ENCODE measurements at places on chromosomes 2 and 18.

DNA sequence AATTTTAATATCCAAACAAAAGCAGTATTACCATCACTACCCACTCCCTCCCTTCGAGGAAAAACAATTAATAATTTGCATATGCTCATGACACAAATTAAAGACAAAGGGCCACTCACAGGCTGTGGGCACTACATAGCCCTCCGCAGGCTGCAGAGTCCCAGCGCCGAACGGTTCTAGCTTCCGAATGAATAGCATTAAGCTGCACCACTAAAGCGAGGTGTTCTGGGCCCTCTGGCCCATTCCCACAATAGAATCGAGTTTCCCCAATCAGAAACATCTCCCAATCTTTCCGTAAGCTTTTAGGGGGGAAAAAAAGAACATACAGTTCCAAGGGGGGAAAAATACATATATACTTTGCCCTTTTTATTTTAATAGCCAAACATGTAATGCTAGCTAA, 14.5 kb upstream of the SIX3 start:
- no peak for DNase-seq

- DNase-seq = no peak
Observed at GRCh38 chr18:5197032-5197434, at the start of gene AKAIN1. Gene AKAIN1, minus strand, starts transcription at chr18:5197257. Its CDS starts 204 bp downstream, at chr18:5197053.

DNA sequence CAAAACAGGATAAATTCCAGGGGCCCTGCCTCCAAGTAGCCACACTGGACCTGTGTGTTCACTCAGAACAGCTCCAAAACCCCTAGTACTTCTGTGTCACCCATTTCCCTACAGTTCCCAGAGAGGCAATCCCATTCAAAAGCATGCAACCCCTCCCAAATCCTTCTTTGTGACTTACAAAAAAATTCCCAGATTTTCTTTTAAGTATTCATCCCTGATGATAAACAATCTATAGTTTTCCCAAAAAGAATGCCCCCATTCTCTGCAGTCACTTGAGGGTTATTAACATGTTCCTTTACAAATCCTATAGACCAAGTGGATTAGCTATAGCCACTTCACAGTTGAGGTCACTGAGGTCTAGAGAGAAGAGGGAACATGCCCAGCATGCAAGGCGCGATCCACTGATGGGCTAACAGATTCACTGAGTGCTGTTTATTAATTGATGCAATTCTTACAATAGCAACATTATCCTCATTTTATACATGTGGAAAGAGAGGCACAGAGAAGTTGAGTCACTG, 85.4 kb downstream of the MYL12B start:
- no peak for DNase-seq

DNA sequence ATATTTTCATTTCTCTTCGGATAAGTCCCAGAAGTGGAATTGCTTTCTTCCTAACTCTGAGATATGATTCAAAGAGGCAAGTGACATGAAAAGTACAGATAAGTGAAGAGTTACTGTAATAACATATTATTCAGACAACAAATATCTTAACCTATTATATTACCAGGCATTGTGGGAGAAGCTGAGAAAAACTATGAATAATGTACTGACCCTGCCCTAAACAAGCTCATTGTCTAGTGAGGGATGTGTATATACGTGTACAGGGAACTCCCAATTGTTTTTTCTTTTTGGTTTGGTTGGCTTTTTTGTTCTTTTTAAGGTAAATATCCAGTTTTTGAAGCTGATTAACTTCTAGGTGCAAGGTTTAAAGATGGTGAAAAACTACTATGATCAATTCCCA, 26.5 kb downstream of the NCKAP1 start:
- no peak for DNase-seq

DNA sequence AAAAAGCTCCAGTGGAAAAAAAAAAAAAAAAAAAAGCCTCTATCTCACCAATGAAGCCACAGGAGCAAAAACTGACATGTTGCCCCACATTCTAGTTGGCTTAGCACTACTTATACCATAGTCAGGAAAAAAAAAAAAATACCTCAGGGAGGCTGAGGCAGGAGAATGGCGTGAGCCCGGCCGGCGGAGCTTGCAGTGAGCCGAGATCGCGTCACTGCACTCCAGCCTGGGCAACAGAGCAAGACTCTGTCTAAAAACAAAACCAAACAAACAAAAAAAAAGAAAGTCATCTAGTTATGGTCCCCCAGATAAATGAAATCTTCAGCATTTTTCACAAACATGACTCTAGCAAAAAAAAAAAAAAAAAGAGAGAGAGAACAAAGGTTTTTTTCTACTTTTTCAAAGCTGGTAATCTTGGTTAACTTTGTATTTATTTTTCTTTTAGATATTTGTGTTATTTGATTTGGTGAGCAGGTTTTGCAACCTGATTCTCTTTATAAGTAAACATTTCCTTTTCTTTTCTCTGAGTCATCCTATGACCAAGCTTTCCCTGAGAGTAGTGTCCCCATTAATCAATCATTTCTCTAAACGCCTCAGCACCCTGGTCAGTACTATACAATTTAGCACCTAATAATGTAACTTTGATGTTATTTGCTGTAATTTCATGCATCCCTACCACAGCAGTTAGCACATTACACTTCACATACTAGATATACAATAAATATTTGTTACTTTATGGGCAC, 273.7 kb upstream of the PIK3C3 start:
- no peak for DNase-seq

DNA sequence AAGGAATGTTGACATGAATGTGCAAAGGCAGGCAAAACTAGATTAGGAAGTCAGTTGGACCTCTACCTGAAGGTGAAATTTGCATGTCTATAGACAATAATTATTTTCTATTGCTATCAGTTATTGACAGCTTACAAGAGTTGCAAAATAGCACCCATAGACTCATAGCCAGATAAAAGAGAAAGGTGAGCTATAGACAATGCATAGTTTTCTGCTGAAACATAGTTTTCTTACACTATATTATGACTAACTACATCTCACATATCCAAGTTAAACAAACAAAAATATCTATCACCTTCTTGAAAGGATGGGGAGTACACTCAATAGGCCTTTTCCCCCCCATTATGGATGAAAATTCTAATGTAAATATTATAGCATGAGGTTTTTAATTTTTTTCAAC, 305.0 kb downstream of the PTH2R start:
- DNase-seq = no peak

DNA sequence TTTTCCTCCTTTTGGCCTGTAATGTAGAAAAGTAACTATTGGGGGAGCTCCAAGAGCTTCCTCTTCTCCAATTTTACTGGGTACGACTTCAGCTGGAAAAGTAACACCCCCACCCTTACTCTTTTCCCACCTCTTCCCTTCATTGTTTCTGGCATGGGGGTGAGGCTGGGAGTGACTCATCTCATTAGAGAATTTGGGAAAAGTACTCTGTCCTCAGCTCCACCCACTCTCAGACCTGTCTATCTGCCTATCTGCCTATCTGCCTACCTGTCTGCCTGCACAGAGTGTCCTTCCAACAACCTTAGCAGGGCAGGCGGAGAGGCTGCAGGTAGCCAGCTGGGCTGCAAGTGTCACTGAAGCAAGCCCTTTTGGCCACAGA, 93.6 kb downstream of the EPHA4 start:
- no peak for DNase-seq

GRCh38 chr2:229910832-229911412, 10.9 kb downstream of the TRIP12 start:
- DNase-seq = no peak

GRCh38 chr2:239097428-239097696, 249.5 kb downstream of the TWIST2 start:
- no peak for DNase-seq

- no peak for DNase-seq
Observed at GRCh38 chr2:225597911-225598310, 198.4 kb downstream of the NYAP2 start.

GRCh38 chr2:54000524-54000923, 29.7 kb upstream of the PSME4 start:
- no peak for DNase-seq

DNA sequence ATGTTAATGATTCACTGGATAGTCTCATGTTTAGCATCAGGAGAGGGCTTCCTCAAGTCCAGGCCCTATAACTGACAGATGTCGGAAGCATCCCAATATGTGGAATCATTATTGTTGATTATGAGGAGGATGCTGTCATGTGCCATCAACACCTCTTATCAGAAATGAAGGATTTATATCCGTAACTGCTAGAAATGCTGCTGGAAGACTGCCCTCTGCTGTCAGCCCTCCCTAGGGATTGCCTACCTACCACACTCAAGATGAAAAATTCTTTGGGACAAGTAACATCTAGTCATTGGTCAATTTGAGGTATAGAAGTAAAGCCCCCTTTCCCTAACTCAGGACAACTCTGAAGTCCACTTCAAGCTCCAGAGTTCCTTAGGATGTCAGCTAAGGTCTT, 1166.5 kb upstream of the NXPH2 start:
- no peak for DNase-seq

- no peak for DNase-seq
Observed at GRCh38 chr2:231489990-231490389, 25.7 kb upstream of the NCL start.

- DNase-seq = no peak
Observed at GRCh38 chr2:241988146-241988545, 118.6 kb downstream of the RTP5 start.

DNA sequence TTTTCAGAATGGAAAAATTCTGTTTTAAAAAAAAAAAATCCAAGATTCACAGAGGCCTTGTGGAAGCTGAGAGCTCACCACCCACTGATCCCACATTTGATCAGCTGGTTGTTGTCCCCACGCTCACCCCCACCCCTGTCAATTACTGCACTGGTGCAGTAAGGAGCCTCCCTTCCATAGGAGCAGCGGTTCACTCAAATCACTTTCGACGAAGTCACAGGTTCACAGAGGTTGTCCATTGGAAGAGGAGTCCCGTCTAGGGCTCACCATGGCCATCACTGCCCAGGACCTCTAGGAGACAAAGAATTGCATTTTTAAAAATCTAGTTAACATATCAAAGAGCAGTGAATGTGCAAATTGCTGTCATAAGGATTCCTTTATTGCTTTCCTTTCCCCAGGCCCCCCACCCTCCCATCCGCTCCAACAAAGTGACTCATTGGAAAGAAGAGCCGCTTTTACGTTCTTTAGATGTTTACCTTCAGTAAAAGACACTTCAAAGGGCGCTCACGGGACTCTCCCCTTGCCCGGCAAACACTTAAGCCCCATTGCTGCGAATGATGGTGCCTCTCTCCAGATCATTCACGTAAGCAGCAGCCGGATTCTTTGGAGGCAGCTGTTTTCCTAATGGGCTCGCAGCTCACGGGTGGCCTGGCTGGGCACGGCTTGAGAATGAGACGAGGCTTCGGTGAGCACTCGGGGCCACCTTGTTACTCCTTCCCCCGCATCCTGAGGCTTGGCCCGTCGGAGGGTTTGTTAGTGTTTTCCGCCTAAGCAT, 165.5 kb upstream of the SALL3 start:
- no peak for DNase-seq

- no peak for DNase-seq
Observed at GRCh38 chr2:6676241-6676640, 189.5 kb downstream of the CMPK2 start.

GRCh38 chr18:24762511-24762910, 302.1 kb downstream of the HRH4 start:
- DNase-seq = no peak

GRCh38 chr2:158493458-158493857, 36.7 kb downstream of the PKP4 start:
- no peak for DNase-seq

GRCh38 chr2:174235680-174236079, 12.7 kb downstream of the OLA1 start:
- DNase-seq = no peak

GRCh38 chr18:69326094-69326493, 74.6 kb upstream of the DOK6 start:
- DNase-seq = no peak

GRCh38 chr2:202127687-202128331, 54.8 kb downstream of the KIAA2012 start:
- no peak for DNase-seq

DNA sequence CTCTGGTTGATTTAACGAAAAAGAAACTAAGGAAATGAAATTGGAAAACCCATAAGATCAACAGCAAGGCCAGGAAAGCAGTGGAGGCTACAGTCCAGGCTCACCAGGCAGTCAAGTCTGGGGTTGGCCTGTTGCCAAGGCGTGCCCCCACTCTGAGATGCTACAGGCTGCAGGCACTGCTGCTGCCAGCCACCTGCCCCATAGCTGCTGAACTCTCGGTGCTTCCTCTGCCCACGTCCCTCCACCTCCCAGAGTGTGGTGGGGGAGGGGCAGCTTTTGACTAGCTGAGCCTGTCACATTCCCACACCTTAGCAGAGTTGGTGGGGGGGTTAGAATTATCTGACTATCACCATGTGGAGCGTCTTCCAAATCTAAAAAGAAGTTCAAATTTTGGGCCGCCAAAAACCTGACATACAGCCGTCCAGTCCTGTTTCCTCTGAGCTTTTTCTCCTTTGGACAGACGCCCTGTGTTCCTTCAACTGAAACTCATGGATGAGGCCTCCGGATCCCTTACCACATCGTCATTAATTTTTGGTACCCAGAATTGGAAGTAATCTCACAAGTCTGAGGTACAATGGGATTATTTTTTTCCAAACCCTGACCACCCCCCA, 3.9 kb upstream of the SH3RF3 start:
- DNase-seq = no peak

DNA sequence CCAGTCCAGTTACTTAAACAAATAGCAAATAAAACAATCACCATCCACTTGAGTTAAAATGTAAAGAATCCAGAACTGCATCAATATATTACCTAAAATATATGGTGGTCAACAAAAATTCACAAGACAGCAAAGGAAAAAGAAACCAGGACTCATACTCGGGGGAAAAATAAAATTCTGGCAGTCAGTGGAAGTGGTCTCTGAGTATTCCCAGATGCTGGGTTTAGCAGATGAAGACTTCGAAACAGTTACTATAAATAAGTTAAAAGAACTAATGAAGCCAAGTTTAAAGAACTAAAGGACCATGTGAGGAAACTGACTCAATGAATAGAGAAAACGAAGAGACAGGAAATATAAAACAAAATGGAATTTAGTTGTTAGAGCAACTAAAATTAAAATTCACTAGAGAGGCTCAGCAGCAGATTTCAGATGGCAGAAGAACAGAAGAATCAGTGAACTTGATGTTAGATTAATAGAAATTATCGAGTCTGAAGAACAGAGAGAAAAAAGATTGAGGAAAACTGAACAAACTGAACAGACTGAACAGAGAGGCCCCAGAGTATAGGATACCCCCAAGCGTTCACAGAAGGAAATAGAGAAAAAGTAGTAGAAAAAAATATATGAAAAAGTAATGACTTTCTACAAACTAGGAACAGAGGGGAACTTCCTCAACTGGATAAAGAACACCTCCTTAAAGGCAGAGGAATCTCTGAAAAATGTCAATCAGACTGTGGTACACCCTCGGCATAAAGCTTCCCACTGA, 27.9 kb downstream of the MGAT4A start:
- DNase-seq = no peak

Data from stimulated activated CD4-positive, alpha-beta T cell treated with anti-CD3 and anti-CD28 coated beads, TNF-alpha, amount 100 ng/mL, for 1 hour (primary cell).